GM20000 (cell line): ENCODE measurements at places on chromosomes 4 and X.

DNA sequence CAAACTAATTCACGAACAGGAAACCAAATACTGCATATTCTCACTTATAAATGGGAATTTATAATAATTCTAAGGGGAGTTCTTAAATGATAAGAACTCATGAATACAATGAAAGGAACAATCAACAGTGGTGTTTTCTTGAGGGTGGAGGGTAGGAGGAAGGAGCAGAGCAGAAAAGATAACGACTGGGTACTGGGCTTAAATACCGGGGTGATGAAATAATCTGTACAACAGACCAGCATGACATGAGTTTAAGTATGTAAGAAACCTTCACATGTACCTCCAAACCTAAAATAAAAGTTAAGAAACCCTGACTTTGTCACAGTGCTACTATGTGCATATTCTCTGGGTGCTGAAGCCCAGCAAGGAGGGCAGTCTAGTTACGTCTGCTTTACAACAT lies 6.6 kb downstream of the FREM3 start:
- no peak for DNase-seq

DNA sequence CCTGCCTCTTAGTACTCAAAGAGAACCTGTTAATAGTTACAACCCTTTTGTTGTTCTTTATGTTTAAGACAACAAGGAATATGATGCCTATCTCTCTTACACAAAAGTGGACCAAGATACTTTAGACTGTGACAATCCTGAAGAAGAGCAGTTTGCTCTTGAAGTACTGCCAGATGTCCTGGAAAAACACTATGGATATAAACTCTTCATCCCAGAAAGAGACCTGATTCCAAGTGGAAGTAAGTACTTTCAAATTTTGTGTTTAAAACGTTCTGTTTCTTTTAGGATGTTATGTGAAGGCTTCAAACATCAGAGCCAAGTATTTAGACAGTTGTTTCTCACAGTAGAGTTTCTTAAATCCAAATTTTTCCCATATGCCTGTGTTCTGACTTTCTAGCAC lies 67.2 kb upstream of the NRK start:
- no peak for DNase-seq

GRCh38 chr4:5921101-5921980 lies 28.5 kb upstream of the CRMP1 start:
- no peak for DNase-seq

DNA sequence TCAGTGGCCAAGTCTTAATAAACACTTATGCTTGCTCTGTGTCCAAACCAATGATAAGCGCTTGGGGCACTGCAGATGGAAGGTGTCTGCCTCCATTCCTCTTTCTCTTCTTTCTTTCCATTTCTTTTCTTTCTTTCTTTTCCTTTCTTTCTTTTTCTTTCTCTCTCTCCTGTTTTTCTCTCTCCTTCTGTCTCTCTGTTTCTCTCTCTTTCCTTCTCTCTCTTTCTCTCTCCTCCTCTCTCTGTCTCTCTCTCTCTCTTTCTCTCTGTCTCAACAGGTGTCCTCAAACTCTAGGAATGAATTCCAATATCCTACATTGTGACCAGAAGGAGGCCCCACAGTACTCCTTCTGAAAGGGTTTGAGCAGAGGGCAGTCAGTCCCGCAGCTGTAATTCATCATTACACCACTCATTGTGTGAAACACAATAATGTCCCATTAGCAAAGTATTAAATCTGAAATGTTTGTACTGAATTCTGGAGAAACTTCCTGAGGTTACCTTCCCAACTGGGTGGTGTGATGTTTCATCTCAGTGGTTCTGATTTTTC lies 66.5 kb upstream of the PAGE1 start:
- DNase-seq, result no peak

DNA sequence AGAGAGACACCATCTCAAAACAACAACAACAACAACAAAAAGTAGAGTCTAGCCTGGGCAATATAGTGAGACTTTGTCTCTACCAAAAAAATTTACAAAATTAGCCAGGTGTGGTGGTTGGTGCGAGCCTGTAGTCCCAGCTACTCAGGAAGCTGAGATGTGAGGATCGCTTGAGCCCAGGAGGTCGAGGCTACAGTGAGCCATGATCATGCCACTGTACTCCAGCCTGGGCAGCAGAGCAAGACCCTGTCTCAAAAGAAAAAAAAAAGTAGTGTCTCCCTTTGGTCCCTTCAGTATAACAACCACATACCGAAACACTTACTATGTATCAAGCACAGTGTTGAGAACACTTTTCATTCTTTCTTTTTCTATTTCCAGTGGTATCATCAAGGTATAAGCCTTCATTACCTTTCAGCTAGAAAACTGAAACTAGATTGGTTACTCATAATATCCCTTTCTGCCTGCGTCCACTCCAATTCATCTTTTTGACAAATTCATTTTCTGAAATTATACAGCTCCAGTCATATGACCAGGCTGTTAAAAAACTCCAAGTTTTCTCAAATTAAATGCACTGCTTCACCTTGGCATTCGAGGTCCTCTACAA lies 54.1 kb downstream of the RPS6KA3 start:
- peak; percentile 3 for DNase-seq

GRCh38 chrX:57380026-57380796 lies 93.7 kb downstream of the FAAH2 start:
- DNase-seq, result no peak

DNA sequence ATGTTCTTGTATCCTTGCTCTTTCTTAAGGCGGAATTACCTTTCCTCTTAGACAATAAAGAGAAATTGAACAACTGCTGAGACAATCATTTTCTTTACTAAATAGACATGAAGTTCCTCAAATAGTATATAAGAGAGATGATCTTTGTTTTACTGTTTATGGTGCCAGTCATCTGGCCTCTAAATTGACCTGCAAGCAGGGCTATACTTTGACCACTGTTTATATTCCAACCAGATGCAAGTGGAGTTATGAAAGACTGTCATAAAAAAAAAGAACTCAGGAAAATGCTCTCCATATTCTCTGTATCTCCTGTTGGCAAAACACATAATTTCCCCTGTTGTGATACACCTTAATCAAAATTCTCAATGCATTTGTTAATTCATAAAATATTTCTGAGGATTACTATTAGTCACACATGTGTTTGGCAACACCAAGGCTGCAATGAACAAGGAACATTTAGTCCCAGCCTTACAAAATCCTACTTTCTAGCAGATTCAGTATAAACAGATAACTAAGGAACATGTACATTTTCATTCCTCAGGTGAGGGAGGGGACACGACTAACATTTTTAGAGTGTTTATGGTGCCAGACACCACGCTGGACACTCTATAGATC lies 562.3 kb downstream of the KCNIP4 start:
- no peak for DNase-seq

DNA sequence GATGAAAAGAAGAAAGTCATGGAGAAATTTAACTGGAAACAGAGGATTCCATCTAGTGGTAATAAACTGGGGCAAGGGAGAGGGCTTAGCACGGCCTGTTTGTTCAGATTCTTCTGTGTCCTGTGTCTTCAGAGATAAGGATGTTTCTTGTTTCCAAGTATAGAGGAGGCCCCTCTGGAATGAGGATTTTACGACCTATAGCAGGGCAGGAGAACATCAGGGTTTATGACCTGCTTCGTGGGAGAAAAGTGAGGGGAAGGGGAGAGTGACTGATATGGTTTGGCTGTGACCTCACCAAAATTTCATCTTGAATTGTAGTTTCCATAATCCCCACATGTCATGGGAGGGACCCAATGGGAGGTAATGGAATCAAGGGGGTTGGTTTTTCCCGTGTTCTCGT lies 93.0 kb upstream of the LDB2 start:
- no peak for DNase-seq

DNA sequence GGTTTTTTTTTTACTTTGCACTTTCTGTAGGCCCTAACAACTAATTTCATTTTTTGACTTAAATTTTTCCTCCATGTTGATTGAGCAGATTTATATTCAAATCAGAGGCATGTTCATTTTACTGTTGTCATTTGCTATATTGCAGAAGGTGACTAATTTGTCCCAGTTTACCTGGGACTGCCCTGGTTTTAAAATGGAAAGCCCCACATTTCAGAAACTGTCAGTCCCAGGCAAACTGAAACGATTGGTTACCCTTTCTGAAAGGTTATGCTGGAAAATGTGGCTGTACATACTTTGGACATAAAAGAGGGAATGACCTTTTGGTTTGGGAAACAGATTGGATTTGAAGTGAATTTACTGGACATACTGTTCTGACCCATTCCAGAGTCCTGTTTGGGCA lies 160.0 kb downstream of the SPCS3 start:
- no peak for DNase-seq

- DNase-seq, result no peak
These were observed 498.9 kb downstream of the INPP4B start for GRCh38 chr4:142347241-142347640.

- no peak for DNase-seq
These were observed 89.1 kb downstream of the FNIP2 start for GRCh38 chr4:158857951-158858350.

DNA sequence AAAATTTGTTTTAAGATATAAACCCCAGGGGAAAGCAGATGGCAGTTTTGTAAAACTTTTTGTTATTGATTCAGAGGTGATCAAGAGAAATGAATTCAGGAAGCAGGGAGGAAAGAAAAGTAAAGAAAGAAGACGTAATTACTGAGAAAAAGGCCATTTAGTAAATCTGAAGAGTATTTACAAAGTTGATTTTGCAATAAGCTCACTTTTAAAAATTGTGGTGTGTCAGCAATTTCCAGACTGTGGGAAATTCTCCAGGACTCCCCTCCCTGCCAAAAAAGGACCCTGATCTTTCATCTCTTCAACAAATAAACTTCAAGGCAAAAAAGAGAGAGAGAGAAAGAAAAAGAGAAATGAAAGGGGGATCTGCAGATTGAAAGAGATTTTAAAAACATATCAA lies 36.6 kb downstream of the PCYT1B start:
- DNase-seq, result no peak

DNA sequence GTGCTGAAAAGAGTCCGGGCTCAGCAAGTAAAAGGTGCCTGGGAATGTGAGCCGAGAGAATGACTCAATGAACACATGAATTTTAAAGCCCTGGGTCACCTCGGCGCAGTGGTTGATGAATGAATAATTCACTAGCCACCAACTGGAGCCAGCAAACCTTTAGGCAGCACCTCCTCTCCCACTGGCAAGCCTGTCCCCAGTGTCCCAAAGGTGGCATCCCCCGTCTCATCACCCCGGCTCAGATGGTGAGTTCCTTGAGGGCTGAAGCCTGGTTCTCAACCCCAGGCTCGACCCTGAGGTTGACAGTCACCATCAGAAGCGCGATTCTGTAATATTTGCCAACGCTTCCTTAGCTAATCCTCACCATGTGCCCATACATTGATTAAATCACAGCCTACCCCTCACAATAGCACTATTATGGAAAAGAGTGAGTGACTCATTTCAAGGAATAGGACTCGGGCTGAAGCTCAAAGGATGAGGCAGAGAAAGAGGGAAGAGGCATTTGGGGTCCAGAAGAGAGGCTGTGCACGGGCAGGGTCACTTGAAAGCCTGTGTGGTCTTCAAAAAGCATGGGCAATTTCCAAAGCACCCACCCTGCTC lies 2.7 kb upstream of the CCNQ start:
- DNase-seq, result no peak

- DNase-seq, result no peak
These were observed 114.5 kb upstream of the KIT start for GRCh38 chr4:54543088-54543795.

- DNase-seq, result no peak
These were observed 19.7 kb downstream of the CENPI start for GRCh38 chrX:101117701-101118100.

DNA sequence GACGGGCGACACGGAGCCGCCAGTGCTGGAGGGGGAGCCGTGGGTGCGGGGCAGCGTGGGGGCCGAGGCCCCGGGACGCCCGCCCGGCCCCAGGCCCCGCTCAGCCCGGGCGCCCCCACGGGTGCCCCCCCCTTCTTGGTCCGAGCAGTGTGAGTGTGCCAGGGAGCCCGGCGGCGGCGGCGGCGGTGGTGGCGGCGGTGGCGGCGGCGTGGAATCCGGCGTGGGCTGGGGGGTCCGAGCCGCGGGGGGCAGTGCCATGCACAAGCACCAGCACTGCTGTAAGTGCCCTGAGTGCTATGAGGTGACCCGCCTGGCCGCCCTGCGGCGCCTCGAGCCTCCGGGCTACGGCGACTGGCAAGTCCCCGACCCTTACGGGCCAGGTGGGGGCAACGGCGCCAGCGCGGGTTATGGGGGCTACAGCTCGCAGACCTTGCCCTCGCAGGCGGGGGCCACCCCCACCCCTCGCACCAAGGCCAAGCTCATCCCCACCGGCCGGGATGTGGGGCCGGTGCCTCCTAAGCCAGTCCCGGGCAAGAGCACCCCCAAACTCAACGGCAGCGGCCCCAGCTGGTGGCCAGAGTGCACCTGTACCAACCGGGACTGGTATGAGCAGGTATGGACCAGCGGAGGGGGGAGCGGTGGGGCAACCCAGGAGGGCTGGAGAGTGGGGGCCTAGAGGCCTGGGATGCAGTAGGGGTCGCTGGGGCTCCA lies 466 bp downstream of the DLG3 start:
- no peak for DNase-seq

DNA sequence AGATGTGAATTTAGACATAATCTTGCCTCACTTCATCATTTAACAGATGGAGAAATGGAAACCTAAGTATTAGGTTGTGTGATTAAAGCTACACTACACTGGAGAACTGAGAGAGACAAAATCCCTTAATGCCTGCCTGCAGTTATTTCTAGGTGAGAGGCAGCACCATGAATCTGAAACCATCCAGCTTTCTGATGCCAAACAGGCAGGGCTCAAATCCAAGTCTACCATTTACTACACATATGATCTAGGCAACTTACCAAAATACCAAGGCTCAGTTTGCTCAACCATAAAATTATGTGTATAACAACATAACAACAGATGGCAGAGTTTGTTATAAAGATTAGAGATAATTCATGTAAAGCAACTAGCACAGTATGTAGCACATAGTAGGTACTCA lies 38.7 kb downstream of the GABRA4 start:
- no peak for DNase-seq

- DNase-seq, result no peak
These were observed 105.9 kb upstream of the SLC7A11 start for GRCh38 chr4:138348055-138348454.

- DNase-seq, result no peak
These were observed 287.8 kb upstream of the GK2 start for GRCh38 chr4:79695848-79696247.

DNA sequence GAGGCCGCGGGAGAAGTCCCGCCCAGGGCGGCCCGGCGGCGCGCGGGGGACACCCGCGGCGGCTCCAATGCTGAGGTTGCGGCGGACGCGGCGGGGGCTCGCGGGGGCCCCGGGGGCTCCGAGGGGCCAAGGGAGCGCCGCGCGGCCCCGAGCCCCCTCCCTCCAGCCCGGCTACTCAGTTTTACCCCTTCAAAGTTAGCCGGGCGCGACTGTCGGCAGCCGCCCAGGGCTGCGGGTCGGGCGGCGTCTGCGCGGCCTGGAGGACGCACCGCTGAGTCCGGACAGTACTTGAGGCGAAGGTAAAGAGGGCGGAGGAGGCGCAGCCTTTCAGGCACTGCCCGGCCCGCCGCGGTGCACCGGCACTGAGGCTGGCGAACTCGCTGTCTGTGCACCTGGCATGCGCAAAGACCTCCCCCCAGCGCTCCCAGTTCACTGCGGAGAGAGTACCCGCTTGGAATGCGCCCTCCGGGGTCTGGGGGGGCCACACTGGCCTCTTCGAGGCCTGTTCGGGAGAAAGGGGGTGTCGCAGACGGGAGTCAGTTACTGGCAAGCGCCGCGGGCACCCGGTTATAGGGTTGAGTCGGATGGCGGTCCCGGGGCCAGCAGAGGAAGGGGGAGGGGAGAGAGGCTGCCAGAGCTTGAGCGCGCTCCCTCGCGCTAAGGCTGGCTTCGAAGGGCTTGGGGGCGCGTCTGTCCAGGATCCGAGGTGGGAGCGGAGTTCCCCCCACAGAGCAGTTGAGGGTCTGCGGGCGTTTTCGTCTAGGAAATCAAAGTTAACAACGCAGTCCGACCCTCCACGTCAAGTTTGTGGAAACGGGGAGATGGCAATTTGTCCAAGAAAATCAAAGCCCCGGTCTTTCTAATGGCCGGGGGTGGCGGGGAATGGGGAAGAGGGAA lies 1.1 kb downstream of the PCDH19 start:
- peak; percentile 14 for DNase-seq
